ENCODE measurements at places on chromosomes 3 and 15. TPM values are rescaled to one million over a fixed set of nuclear protein-coding genes. Genes with fewer than 3 reads are reported as not detected.

Gene C15orf39
- 77.2 TPM for total RNA-seq

GRCh38 chr15:81178365-81178764 lies 18.3 kb upstream of the IL16 start:
- no peak for DNase-seq
- no peaks in the 10 kb centered on the region for H3K36me3 ChIP-seq
- no peak overlapping the region for H3K4me3 ChIP-seq
- H3K4me1 ChIP-seq, result no peaks in the 10 kb centered on the region
- peaks cover 44% of the 10 kb centered on the region for H3K27me3 ChIP-seq
- H3K27ac ChIP-seq, result no peak overlapping the region

Gene PFKFB4
- total RNA-seq, result 3.6 TPM

Gene SNX22
- 1.3 TPM for total RNA-seq

- peaks cover 48% of the 10 kb centered on the region for H3K27me3 ChIP-seq
- no peaks in the 10 kb centered on the region for H3K36me3 ChIP-seq
- H3K27ac ChIP-seq, result no peak overlapping the region
- peaks cover 25% of the 10 kb centered on the region for H3K4me1 ChIP-seq
- no peak for DNase-seq
Observed at GRCh38 chr15:64001148-64001547, 45.1 kb downstream of the DAPK2 start.

Gene GATM
- 4.1 TPM for total RNA-seq

Gene CKMT1B
- total RNA-seq, result 5.4 TPM

DNA sequence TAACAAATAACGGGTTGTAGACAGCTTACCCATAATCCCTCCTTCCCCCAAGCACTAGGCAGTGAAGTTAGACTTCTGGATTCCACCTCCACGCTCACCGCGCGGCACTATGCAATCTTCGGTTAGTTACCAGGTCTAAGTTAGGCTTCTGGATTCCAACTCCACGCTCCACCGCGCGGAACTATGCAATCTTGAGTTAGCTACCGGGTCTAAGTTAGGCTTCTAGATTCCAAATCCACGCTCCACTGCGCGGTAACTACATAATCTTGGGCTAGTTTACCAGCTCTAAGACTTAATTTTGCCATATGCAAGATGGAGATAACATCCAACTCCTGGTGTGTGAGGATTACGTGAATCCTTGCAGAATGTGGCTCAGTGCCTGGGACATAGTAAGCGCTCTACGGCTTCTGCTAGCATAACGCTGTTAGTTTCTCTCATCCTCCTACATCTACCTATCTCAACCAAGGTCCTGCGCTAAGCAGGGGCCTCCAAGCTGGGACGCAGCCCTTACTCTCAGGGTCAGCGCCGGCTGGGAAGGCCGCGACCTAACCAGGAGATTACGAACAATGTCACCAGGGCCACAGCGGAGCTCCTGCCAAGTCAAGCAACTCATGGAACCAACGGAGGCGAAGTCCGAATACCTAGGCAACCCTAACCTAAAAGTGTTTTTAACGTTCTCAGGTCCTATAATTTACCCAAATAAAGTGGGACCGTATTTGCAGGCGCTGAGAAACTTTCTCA lies 497 bp upstream of the RPLP1 start:
- peak overlapping the region; percentile 72 for H3K4me3 ChIP-seq
- peaks cover 65% of the 10 kb centered on the region for H3K36me3 ChIP-seq
- no peaks in the 10 kb centered on the region for H3K27me3 ChIP-seq
- DNase-seq, result no peak

GRCh38 chr3:135023996-135024658 lies 229.1 kb downstream of the EPHB1 start:
- no peaks in the 10 kb centered on the region for H3K27me3 ChIP-seq
- no peaks in the 10 kb centered on the region for H3K4me1 ChIP-seq
- no peak overlapping the region for H3K27ac ChIP-seq
- DNase-seq, result no peak

GRCh38 chr3:156681002-156681401 lies 6.6 kb downstream of the TIPARP start:
- H3K27ac ChIP-seq, result peak overlapping the region; percentile 88
- H3K27me3 ChIP-seq, result no peaks in the 10 kb centered on the region
- peak overlapping the region; percentile 7 for H3K4me3 ChIP-seq
- peaks cover 79% of the 10 kb centered on the region for H3K36me3 ChIP-seq
- peaks cover 73% of the 10 kb centered on the region for H3K4me1 ChIP-seq
- DNase-seq, result peak; percentile 84
